ENCODE measurements at places on chromosomes 13 and 19.

GRCh38 chr13:112145551-112146360, 78.8 kb downstream of the SOX1 start:
- DNase-seq, result no peak

- peak; percentile 79 for DNase-seq
Measured at GRCh38 chr13:50224534-50224933, 209.3 kb downstream of the KCNRG start.

DNA sequence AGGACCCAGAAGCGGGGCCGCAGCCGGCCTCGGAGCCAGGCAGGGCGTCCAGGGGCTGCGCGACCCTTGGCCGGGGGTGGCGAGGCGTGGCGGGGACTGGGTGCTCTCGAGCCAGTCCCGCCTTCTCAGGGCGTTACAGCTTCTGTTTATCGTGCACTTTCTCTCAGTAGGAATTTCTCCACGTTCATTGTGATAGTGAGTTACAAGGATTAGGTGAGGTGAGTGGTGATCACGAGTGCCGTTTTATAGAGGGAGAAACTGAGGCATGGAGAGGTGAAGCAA, 600 bp downstream of the AP1M1 start:
- DNase-seq, result no peak

- DNase-seq, result no peak
Measured at GRCh38 chr19:17323964-17324332, 10.7 kb downstream of the ANO8 start.

DNA sequence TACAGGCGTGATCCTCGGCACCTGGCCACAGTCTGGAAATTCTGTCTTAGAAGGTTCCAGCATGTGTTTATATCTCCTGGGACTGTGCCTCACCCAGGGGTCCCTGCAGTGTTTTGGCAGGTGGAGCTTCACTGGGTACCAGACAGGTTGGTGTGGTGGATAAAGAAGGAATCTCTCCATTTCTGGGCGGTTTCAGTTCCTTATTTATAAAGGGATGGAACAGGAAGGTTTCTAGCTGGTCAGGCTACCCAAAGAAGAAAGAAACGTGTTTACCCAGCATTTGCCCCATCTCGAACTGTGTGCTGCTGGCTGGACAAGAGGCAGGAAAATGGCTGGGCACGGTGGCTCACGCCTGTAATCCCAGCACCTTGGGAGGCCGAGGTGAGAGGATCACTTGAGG, 9.8 kb downstream of the PNPLA6 start:
- no peak for DNase-seq

DNA sequence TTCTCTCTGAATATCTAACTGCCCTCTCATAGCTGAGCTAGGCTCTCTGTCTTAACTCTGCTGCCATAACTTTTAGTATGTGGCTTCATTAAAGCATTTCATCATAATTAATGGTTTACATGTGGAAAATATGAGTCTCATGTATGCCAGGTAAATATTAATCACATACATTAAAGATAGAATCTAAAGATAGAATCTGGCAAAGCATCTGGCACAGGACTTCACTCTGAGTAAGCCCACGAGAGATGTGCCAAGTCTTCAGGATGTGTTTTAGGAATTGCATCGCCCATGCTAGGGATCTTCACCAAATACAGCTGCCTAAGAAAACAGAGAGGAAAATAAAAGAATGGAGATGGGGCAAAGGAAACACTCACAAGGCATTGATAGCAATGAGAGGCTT, 285.8 kb downstream of the DIAPH3 start:
- no peak for DNase-seq

GRCh38 chr13:111116856-111117255, 1.7 kb downstream of the ARHGEF7 start:
- DNase-seq, result no peak

DNA sequence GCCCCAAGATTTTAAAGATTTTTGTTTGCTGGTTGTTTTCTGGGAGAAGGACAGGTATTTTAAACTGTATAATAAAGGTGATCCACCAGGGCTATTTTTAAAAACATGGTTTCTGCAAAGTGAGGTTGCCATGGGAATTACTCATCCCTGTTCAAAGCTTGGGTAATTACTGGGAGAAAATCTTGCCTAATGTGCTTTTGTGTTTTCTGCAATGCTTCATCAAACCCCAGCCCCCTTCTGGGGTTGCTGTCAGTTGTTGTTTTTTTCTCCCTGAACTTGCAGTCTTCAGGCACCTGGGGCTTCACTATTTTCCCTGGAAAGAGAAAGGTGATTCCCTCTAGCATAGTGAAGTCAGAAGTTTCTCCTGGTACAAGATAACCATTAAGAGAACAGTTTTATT, 277.2 kb downstream of the NALCN start:
- no peak for DNase-seq

DNA sequence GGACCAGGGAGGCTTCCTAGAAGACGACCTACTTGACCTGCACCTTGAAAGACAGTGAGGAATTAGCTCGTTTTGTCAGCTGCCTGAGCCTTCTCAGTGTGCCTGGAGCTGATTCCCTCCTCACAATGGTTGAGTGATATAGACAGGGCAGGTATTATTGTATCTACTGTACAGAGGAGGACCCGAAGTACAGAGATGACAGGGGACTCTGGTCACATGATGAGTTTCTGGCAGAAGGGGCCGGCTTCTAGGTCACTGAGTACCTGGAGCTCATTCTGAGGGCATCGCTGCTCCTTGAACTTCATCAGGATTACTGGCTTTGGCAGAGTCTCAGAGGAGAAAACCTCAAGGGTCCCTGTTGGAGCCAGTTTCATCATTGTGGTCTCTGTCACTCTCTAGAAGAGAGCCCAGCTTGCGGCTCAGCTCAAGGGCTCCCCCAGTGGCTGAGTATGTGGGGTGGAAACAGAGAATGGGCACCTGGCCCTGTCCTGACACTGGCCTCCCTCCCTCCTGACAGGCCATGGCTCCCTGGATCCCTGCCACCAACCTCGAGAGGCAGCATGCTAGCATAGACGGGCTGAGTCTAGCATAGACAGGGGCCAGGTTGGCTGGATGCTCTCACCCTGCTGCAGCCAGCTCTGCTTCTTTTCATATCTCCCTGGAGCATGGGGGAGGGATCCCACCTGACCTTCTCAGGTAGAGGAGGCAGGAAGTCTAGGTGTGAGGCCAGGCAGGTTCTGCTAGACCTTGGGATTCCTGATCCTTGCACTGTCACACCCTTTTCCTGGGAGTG, 38.7 kb downstream of the NFIX start:
- DNase-seq, result no peak

DNA sequence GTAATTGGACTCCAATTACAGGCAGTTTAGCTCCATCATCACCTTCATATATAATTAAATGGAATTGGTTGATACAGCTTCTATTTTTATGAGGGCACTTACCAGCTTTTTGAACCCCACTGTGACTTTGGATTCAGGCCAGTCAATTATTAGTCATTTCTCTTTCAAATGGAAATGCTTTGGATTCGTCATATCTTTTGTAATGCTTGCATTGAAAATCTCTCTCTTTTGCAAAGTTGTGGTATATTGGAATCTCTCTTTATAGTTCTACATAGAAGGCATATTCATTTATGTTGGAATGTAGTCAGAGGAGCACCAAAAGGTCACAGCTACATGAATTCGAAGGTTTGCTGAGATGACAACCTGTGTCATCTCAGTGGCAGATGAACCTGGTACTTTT, 1074.3 kb upstream of the SLC10A2 start:
- DNase-seq, result no peak

DNA sequence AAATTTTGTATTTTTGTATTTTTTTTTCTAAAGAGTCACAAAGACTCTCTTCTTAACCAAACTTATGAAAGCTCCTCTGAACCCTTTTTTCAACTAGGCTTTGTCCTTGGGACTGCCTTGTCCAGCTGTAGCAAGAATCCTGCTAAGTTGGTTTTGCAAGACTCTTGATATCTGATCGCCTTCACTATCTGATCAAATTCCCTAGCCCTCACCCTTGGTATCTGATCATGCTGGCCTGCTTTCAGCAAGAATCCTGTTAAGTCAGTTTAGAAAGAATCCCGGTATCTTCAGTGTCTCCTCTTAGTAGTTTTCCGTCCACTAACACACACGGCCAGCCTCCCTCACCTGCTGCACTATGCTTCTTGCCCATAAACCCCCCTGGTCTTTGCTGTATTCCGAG, 1.9 kb upstream of the SIGLEC5 start:
- DNase-seq, result no peak

DNA sequence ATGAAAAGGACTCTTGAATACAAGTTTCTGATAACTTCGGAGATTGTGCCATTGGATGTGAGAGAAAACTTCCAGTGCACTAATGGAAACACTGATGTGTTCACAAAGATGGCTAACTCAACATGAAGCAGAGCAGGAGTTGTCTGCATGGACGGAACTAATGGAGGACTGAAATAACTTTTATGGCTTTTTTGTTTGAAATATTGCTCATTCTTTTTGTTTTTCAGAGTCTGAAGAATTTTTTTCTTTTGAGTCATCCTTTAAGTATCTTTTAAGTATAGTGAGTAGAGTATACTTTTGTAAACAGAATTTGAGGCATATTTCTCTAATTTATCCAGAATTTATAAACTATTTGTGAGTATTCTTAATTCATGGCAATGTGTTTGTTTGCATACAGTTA, 25.7 kb downstream of the CRYL1 start:
- no peak for DNase-seq

GRCh38 chr19:49114630-49115363, 627 bp downstream of the LIN7B start:
- peak; percentile 49 for DNase-seq

DNA sequence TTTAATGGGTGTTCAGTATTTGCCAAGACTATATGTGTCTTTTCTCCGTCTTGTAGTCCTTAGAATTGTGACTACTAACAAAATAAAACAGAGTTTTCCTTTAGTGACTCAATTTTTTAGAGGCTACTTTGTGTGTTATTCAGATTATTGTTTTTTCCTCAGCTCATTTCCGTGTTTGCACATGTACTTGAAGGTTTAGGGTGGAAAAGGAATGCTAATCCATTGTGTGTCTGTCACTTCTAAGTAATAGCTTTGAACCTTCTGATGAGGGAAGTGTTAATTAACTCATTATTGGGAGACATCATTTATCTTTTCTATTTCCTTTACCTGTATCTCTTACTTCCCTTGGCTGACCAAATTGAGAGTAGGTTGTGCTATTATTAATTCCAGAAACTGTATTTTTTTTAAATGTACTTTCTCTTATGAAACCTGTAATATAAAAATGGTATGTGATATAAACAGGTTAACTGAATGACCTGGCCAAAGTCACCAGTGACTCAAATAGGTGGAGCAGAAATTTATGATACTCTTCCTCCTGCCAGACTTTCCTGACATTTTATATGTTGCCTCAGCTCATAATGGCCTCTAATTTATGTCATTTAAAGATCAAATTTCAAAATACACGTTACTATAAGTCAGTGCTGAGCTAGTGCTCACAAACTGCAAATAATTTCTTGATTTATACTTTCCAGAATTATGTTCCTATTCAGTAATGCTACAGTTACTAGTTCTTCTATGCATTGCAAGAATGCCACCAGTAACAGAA, 88.8 kb downstream of the LMO7 start:
- no peak for DNase-seq

DNA sequence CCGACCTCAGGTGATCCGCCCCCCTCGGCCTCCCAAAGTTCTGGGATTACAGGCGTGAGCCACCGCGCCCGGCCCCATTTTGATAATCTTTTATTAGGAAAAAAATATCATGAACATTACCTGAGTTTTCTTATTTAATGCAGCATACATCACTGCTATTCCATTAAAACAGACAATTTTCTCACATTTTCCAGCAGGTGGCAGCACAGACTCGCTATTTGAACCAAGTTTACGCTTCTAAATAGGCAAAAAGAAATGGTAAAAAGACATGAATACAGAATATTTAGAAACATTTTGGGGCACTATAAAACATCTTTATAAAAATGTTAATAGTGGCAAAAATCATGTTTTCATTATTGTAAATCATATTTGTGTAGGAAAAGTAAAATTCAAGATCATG, 903.1 kb downstream of the SLITRK6 start:
- DNase-seq, result peak; percentile 35

DNA sequence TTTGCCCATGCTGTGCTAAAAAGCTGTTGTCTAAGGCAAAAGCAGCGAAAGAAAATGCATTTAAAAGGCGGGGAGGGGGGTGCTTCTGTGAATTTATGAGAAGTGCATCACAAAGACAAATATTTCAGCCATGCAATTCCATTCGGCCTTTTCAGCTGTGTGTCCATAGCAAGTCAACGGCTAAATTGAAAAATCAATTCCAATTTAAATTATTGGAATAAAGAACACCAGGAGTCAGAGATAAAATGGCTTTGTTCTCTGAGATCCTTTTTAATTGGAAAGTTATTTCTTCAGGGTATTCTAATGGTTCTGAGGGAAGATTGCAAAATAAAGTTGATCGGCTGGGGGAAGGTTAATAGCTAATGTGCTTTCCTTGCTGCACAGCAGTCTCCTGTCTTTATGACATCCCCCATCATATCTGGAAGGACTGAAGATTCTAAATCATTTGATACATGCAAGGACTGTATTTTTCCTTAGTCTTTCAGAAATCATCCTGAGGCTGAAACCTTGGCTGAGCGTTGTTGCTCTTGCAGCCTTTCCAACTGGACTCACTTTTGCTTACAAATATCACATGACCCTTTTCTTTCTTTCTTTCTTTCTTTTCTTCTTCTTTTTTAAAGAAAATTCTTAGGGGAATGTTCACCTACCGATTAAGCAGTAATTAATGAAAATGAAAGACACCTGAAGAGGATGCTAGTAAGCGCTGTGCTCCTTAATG, 647.1 kb downstream of the DACH1 start:
- DNase-seq, result no peak

GRCh38 chr13:57640607-57641006, 9.1 kb downstream of the PCDH17 start:
- DNase-seq, result no peak

DNA sequence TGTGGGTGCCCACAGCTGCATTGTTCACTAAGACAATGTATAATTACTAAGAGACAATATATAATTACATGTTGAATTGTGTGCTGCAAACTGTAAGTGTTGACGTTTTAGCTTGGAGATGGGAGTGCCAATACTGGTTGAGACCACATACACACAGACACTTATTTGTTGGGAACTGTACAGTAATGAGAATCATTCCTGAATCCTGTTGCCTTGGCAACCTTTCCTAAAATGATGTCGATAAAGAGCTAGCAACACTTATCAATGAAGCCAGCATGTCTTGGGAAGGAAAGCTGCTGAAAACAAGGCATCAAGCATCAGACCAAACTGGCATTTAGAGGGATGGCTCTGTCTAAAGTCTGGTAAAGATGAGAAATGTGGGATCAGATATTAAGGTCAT, 51.3 kb downstream of the PCDH8 start:
- DNase-seq, result no peak

GRCh38 chr13:25200783-25201182, 28.7 kb upstream of the AMER2 start:
- no peak for DNase-seq

GRCh38 chr13:92842145-92842544, 384.5 kb upstream of the GPC6 start:
- DNase-seq, result peak; percentile 83

- no peak for DNase-seq
Measured at GRCh38 chr13:111211789-111212516, 96.8 kb downstream of the ARHGEF7 start.
